Motor neuron (in vitro differentiated cells): ENCODE measurements at places on chromosomes 2 and 18. TPM values are rescaled to one million over a fixed set of nuclear protein-coding genes. Genes with fewer than 3 reads are reported as not detected.

The C1QL2 gene
- 0.21 TPM in 1 of 2 replicates, not detected in the other for total RNA-seq

GRCh38 chr2:173751245-173751975, 213.8 kb downstream of the SP3 start:
- no peak for ATAC-seq

DNA sequence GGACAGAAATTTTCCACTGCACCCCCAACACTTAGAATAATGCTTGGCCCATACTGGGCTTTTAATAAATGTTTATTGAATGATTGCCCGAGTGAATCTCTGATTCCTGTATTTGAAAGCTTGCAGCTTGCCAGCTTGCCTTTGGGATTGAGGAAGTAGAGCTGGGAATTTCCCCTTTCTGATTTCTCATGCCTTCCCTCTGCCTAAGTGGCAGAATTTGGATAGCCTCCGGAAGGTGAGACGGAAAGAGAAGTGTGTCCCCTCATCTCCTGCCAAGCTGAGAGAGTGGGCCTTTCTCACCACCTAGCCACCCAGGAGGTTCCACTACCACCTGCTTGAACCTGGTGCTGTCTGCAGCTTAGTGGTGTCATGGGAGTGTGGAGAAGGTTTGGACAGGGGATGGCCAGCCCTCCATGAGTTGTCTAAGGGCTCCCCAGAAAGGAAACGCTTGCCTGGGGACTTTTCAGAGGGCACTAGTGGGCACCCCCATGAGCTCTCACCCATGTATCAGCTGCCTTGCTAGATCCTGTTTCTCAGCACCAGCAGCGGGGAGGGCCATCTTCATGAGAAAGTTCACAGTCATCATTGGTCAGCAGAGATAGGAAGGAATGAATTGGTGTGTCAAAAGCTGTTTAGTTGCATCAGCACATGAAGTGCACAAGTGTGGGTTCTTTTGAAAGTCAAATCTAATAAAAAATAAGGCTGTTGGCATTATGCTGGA, 8.6 kb upstream of the NCOA1 start:
- ATAC-seq = no peak

DNA sequence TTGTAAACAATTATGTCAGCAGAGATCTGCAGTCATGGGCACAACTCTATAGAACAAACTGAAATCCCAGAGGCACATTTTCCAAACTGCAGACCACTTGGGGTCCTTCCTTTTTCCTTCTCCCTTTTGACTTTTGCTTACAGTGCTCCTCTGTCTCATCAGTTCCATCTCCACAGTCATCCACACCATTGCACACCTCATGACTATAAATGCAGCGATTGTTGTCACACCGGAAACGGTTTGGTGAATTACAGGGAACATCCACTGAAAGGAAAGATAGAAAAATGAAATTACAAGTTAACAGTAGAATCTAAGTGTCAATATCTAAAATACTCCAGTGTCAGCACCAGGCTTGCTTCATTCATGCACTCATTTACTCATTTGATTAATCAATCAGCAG, 96.4 kb downstream of the DHRS9 start:
- no peak for ATAC-seq

GRCh38 chr2:46574457-46575355, 95.3 kb downstream of the TMEM247 start:
- ATAC-seq = no peak

- no peak for ATAC-seq
Observed at GRCh38 chr2:132752421-132753206, 82.6 kb upstream of the LYPD1 start.

DNA sequence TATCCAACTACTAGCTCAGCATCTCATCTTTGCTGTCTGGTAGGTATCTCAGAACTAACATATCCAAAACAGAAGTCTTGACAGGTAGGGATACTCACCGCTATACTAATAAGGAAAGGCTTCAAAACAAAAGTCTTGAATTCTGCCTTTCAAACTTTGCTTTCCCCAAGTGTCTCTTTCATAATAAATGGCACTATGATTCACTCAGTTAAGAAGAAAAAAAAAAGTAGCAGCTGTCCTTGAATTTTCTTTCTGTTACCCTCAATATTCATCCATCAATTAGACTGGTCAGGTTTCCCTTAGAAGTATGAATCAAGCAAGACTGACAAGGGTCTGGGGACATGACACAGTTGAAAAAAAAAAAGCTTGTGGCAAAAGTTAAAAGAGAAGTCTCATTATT, 175.1 kb downstream of the GULP1 start:
- ATAC-seq = no peak

The MLPH gene
- 0.49 and 1.2 TPM in 2 replicates for total RNA-seq

DNA sequence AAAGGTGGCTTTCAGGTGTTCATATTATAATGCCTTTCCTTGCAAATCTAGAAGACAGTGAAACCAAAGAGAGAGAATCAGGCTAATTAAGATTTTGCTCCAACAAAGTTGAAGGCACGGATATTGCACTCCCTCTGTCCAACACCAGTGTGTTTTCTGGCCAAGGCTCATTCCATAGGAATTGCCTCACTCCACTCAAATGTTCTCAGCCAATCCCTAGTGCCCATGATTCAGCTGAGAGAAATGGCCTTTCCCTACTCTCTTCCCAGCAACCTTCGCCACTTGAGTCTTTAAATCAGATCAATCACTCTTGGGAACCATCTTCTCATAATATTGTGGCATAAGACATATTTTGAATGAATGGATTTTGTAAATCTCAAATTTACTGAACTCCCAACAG, 768.2 kb upstream of the ACVR2A start:
- no peak for ATAC-seq

The C2orf92 gene
- 14.3 and 20.2 TPM in 2 replicates for total RNA-seq

- ATAC-seq = no peak
Observed at GRCh38 chr2:54555318-54555837, 99.3 kb downstream of the SPTBN1 start.

DNA sequence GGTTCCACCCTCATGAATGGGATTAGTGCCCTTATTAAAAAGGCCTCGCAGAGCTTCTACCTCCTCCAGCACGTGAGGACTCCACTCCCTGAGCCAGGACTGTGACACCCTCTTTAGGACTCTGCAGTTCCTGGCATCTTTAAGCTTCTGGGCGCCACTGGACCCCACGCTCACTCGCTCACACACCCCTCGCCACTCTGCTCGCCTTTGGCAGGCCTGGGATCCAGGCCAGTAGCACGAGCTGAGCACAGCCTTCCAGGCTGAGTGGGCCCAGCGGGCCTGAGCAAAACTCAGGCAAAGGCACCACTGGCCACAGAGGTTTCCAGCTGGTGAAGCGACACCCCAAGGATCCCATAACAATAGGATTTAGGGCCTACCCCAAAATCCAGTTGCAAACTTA, 107.9 kb upstream of the GPC1 start:
- ATAC-seq = no peak

The FAM161A gene
- total RNA-seq = 12.5 and 13.6 TPM in 2 replicates

GRCh38 chr18:51122266-51123045, 75.0 kb downstream of the MEX3C start:
- no peak for ATAC-seq

GRCh38 chr18:8911408-8912340, 190.8 kb upstream of the NDUFV2 start:
- ATAC-seq = no peak

DNA sequence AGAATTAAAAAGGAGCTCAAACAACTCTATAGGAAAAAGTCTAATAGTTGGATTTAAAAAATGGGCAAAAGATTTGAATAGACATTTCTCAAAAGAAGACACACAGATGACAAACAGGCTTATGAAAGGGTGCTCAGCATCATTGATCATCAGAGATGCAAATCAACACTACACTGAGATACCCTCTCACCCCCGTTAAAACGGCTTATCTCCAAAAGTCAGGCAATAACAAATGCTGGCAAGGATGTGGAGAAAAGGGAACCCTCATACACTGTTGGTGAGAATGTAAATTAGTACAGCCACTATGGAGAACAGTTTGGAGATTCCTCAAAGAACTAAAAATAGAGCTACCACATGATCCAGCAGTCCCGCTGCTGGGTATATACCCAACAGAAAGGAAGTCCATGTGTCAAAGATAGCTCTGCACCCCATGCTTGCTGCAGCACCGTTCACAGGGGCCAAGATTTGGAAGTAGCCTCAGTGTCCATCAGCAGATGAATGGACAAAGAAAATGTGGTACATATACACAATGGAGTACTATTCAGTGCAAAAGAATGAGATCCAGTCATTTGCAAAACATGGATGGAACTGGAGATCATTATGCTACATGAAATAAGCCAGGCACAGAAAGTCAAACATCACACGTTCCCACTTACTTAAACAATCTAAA, 46.7 kb upstream of the B3GNT7 start:
- ATAC-seq = no peak

The PROKR1 gene
- 0.24 and 0.28 TPM in 2 replicates for total RNA-seq

DNA sequence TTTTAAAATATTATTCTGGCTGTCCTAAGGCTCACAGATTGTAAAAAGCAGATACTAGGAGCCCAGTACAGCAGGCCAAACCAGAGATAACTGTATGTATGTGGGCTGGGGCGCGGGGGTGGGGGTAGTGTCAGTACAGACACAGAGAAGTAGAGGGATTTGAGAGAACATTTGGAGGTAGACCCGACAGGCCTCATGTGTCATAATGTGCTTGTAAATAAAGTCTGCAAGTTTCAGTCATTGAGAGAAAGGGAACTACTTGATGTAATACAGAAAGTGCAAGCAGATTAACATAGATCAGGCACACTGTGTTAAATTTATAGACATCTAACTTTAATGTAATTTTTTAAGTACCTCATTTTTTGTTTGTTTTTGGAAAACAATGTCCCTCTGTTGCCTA, 7.4 kb upstream of the POLI start:
- no peak for ATAC-seq

DNA sequence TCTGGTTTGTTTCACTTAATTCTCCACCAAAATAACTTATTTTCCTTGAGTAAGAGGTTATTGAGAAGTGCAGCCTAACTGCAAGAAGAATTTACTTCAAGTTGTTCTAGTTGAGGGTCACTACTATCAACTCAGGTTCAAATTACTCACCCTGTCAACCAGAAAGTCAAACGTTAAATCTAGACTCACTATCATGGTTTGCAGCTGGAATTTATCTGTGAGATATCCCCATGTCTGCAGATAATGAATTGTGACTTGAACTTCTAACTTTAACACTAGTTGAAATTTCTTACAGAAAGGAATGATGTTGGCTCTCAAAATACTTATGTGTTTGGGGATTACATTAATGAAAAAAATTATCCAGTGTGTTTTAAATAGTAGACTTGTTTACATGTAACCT, 1145.7 kb upstream of the NXPH2 start:
- no peak for ATAC-seq

The SALL3 gene
- total RNA-seq = 7.2 and 9.2 TPM in 2 replicates

The BMP10 gene
- total RNA-seq = 0.19 TPM in 1 of 2 replicates, not detected in the other

The TWSG1 gene
- total RNA-seq = 10.2 and 10.6 TPM in 2 replicates

- no peak for ATAC-seq
Observed at GRCh38 chr2:3494984-3495666, 24.2 kb downstream of the ADI1 start.

- peak; percentile 95 for ATAC-seq
Observed at GRCh38 chr2:66301022-66301766, 133.7 kb upstream of the MEIS1 start.

GRCh38 chr2:212970132-212970531, 181.3 kb downstream of the IKZF2 start:
- peak; percentile 35 for ATAC-seq

The CCDC178 gene
- 2.7 and 3.0 TPM in 2 replicates for total RNA-seq

- ATAC-seq = no peak
Observed at GRCh38 chr2:18829976-18830375, 240.6 kb upstream of the NT5C1B start.

DNA sequence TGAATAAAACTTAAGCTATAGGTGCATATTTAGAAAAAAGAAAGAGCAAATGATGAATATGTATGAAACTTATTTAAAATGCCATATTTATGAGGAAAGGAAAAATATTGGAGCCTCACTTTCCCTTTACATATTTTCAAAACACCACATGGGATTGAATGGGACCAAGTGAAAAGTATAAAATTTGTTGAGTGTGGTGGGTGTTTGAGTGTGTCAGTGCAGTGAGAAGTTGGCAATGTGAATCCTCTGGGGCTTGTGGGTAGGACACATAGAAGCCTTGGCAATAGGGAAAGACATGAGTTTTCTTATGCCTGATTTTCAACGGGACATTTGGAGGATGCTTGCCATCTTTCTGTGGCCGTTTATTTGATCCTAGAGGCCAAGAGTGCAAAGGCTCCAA, 502.2 kb upstream of the CELF4 start:
- ATAC-seq = no peak

- peak; percentile 59 for ATAC-seq
Observed at GRCh38 chr2:174699993-174700766, 64.1 kb downstream of the CHRNA1 start.

The MDH1B gene
- 19.7 and 20.2 TPM in 2 replicates for total RNA-seq

The SERPINB3 gene
- not detected in 2 replicates for total RNA-seq

DNA sequence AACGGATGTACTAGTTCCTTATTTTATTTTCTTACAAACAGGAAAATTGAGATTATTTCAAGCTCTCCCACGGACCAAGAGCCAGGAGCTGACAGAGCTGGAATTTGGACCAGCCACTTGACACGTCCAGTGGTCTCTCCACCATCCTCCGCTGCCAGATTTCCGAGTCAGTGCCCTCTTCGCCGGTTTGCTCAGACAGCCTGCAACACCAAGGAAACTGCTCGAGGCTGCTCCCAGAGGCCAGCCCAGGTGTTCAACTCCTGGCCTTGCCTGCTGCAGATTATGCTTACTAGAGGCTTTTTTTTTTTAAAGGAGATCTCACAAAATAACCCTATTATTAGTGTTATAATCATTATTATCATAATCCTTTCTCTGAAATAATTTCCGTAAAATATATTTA, 779.8 kb downstream of the RNF144A start:
- no peak for ATAC-seq
